ENCODE measurements at places on chromosomes 13 and 19.

- DNase-seq: no peak
Observed at GRCh38 chr13:29578300-29579085, 17.0 kb downstream of the SLC7A1 start.

- DNase-seq: peak; percentile 76
Observed at GRCh38 chr19:15123900-15124299, 16.7 kb downstream of the SYDE1 start.

GRCh38 chr13:21668732-21669275 lies 2.1 kb upstream of the FGF9 start:
- DNase-seq: no peak

- no peak for DNase-seq
Observed at GRCh38 chr19:34767951-34768350, 5.1 kb downstream of the ZNF599 start.

DNA sequence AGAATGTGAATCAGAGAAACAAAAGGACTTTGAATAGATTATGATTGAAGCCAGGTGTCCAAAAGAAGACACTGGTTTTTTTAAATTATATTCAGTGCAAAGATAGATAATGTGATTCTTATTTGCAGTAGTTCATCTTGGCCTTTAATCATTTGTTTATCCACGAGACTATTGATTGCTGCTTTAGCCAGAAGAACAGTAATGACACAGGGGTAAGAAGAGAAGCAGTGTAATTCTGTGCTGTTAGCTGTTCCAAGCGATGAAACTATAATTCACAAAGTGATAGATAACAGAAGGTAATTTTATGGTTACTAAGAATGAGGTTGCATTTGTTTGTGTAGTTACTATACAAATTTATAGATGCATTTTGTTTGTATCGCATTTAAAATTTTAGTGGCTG lies 311.6 kb downstream of the MZT1 start:
- no peak for DNase-seq

GRCh38 chr19:5001615-5002014 lies 32.7 kb downstream of the KDM4B start:
- peak; percentile 69 for DNase-seq

GRCh38 chr19:16625163-16625958 lies 2.6 kb downstream of the MED26 start:
- DNase-seq: no peak

DNA sequence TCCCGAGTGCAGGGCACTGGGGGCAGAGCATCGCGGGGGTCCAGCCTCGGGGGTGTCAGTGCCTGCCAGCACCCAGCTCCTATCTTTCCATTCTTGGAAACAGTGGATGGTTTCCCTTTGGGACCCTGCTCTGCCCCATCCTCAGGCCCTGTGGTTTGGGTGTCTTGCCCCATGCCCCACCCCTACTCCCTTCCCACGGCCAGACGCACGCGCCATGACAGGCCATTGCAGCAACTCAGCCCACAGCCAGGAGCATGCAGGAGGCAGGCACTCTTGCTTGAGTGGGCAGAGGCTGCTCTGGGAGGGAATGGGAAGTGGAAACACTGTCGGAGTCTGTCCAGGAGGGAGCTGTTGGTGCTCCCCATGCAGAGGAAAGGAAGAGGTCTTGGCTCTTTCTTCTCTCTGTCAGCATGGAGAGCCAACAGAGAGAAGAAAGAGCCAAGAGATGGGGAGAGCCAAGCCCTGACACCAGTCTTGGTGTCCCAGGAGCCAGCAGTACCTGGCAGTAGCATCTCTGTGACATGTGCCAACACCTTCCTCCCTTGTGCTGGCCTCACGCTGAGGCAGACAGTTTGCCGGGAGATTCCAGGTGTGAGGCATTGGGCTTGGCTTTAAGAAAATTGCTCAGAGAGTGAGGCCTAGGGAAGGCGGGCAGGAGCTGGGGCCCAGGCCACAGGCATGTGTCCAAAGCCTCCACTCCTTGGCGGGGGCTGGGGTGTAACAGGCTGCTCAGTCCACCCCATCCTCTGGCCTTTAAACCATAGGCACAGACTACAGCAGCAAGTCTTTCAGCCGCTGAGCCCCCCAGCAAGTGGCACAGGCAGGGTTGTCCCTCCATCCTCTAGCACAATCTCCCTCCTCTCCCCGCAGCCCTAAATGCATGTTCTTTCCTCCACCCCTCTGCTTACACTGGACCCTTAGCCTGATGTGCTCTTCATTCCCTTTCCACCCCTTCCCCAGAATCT lies 86.7 kb upstream of the UQCRFS1 start:
- no peak for DNase-seq

DNA sequence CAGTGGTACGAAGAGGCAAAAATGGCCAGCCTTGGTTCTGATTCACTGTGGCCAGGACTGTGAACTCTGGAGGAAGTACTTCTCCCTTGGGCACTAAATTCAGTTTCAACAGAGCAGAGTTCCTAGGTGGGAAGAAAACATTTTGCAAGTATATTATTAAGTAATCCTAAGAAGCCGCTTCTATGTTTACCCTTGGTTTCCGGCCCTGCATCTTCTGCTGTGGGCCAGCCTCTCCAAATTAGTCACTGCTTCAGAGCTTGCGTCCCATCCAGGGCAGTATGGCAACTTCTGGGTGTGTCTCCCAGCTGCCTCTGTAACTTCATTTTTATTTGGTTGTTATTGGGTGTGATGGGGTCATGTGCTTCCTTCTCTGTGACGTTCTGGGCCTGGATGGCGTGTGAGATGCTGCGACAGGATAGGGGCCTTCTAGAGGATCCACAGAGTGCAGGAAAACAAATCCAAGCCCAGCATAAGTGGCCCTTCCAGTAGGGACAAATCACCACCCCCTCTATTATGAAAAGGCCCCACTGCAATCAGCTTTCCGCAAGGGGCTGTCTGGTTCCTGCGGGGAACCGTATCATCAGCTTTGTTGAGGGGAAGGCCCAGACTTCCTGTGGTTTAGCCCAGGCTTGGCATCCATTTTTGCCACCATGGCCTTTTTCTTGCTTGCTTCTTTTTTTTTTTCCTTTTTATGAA lies 55.1 kb upstream of the C1QTNF9 start:
- no peak for DNase-seq

- no peak for DNase-seq
Observed at GRCh38 chr13:46185634-46186033, 3.7 kb upstream of the LCP1 start.

DNA sequence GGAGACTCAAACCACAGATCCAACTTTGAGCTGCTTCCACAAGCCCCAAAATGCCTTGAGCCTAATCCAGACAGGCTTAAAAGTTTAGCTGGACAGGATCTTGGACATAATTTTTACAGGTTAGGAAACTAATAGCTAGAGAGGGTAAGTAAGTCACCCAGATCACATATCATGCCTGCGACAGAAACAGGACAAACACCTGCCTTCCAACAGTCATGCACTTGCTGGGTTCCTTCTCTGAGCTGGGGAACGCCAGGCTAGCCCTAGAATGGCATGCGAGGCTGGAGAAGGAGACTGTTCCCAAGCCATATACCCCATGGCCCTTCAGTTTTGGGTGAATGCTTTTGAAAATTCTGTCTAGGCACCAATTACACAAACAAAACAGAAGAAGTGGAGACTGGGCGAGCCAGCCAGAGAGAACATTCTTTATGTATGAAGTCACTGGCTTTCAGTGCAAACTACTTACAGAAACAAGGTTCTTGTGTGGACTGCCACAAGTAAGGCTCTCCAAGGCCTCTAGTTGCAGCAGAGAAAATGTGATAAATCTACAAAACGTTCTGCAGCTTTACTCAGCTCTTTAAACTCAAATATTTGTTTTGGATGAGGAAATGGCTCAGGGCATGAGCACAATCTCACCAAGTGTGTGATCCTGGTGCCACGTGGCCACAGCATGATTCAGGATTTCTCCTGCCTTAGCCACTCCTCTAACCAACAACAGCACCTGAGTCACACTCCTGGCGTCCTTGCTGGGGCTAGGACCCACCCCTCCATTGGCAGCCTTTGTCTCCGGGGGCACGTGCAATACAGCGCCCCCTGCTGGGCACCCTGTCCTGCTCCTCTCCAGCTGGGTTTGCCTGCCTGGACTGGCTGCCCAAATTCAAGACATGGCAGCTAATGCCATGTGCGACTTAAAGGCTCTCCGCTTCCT lies 73.4 kb upstream of the UBL3 start:
- DNase-seq: peak; percentile 38

DNA sequence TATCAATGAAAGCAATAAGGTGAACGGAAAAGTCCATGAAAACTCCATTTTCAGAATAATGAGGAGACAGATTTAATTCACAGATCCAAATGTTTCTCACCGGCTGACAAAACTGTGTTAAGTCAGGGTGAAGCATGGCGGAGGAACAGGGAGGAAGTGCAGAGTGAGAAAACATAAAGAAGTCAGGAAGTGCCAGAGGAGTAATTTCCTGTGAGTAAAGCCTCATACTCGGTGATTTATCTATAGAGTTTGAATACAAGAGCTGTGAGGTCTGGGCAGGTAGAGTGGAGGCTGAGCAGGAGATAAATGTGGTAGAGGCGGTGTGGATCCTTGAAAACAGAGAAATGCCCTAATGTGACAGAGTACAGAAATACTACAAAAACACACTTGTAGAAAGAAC lies 11.4 kb downstream of the CARD8 start:
- no peak for DNase-seq

- DNase-seq: no peak
Observed at GRCh38 chr13:109720758-109721184, 65.6 kb downstream of the IRS2 start.

DNA sequence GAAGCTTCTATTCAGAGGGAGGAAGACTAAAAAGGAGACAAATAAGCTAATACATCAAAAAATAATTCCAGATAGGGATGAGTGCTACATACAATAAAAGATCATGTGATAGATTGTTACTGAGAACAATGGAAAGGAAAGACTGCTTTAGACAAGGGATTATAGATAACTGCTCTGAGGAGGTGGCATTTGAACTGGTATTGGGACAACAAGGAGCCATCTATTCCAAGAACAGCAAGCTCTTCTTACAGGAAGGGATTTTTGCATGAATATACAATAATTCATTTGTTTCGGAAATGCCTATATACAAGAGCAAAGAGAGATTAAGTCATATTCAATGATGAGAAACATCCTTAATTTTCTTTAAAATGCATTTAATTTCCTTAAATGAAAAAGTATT lies 540.5 kb upstream of the KLF12 start:
- no peak for DNase-seq

GRCh38 chr13:99275093-99275469 lies 16.9 kb upstream of the GPR18 start:
- DNase-seq: no peak

- no peak for DNase-seq
Observed at GRCh38 chr13:27130223-27130978, 41.2 kb downstream of the USP12 start.

DNA sequence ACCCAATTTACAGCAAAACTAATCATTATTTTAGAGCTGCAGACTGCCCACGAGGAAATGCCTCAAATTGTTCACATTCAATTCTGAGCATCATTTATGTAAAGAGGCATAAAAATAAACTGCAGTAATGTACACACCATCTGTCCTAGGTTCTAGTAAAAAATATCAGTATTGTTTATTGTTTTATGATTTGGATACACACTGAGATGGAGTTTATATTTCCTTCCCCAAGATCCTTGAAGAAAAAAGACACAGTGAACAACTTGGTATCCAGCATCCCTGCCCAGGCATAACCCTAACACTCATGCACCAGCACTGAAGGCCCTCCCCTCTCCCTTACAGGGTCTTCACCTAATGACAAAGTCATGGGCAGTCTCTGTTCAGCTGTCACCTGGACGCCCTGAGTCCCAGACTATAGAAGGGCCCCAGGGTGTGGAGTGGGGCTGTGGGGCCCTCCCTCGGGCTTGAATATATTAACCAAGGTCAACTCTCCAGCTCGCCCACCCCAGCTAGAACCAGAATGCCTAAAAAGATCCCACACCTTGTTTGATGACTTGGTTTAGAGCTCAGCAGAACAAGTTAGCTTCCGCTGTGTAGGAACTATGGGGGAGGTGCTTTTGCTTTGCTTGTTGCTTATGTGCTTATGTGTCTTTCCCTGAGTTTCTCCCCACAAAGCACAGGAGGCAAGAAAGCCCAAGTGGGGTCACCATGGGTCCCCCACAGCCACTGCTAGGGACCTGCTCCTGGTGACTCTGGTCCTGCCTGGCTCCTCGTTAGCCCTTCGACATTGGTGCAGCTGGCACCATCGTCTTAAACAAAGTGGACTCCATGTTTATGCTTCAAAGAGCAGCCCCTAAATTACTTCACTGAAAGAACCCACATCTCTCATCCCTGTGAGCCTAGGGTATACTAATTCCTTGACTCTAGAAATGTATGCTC lies 111.1 kb downstream of the COL4A1 start:
- DNase-seq: no peak

DNA sequence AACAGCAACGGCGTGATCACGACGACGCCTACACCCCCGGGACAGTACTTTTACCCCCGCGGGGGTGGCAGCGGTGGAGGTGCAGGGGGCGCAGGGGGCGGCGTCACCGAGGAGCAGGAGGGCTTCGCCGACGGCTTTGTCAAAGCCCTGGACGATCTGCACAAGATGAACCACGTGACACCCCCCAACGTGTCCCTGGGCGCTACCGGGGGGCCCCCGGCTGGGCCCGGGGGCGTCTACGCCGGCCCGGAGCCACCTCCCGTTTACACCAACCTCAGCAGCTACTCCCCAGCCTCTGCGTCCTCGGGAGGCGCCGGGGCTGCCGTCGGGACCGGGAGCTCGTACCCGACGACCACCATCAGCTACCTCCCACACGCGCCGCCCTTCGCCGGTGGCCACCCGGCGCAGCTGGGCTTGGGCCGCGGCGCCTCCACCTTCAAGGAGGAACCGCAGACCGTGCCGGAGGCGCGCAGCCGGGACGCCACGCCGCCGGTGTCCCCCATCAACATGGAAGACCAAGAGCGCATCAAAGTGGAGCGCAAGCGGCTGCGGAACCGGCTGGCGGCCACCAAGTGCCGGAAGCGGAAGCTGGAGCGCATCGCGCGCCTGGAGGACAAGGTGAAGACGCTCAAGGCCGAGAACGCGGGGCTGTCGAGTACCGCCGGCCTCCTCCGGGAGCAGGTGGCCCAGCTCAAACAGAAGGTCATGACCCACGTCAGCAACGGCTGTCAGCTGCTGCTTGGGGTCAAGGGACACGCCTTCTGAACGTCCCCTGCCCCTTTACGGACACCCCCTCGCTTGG lies 966 bp downstream of the JUNB start:
- peak; percentile 41 for DNase-seq

DNA sequence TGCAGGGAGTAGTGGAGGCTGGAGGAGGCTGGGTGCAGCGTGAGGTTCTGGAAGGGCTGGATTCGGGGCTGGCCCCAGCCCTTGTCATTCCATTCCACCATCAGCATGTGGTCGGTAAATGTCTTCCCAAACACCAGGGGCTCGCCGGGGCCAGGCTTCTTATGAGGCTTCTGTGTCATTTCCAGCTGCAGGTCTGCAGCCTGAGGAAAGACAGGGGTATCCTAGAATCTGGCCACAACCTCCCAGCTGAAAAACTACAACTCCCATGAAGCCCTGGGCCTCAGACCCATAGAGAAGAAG lies 4.4 kb downstream of the BCAT2 start:
- DNase-seq: peak; percentile 82

Data from SK-N-SH (cell line).